Jurkat, Clone E6-1 (cell line): ENCODE measurements at places on chromosomes 1 and 21.

DNA sequence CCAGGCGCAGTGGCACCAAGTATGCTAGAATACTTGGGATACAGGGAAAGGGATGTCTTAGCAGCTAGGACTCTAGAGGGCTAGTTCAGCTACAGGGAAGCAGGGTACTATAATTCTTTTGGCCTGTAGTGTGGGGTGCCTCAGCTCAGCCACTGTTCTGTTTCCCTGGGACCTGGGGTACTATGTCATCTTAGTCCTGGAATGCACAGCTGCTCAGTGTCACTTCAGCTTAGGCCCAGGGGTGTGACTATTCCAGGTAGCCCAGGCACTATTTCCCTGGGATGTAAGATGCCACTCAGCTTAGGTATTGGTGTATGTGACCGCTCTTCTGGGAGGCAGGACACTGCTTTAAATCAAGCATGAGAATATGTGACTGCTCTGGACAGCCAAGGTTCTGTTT is 34.1 kb downstream of the RGSL1 start:
- no peak for DNase-seq

- no peak for DNase-seq
Observed at GRCh38 chr1:49293016-49293415, 516.3 kb upstream of the BEND5 start.

GRCh38 chr21:25980710-25981109 is 189.9 kb downstream of the APP start:
- DNase-seq: no peak

DNA sequence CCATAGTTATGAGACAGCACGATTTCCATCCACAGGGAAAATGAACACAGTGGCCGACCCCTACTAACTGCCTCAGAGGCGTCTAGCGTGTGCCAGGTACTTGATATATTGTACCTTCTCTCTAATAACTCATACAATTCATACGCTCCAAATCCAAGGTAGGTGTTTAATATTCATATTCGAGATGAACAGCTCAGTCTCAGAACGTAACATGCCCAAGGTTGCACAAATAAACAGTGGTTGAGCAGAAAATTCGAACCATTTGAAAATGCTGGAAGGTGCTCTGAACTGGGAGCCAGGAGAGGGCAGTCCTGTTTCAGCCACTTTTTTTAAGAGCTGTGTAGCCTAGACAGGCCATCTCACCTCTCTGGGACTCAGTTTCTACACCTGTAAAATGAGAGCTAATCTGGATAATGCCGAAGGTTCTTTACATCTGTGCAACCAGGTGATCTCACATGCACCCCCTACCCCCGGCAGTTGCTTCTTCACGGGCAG is 7.9 kb downstream of the SLC45A3 start:
- DNase-seq: no peak

GRCh38 chr1:23524716-23525401 is 6.2 kb downstream of the E2F2 start:
- peak; percentile 86 for DNase-seq

DNA sequence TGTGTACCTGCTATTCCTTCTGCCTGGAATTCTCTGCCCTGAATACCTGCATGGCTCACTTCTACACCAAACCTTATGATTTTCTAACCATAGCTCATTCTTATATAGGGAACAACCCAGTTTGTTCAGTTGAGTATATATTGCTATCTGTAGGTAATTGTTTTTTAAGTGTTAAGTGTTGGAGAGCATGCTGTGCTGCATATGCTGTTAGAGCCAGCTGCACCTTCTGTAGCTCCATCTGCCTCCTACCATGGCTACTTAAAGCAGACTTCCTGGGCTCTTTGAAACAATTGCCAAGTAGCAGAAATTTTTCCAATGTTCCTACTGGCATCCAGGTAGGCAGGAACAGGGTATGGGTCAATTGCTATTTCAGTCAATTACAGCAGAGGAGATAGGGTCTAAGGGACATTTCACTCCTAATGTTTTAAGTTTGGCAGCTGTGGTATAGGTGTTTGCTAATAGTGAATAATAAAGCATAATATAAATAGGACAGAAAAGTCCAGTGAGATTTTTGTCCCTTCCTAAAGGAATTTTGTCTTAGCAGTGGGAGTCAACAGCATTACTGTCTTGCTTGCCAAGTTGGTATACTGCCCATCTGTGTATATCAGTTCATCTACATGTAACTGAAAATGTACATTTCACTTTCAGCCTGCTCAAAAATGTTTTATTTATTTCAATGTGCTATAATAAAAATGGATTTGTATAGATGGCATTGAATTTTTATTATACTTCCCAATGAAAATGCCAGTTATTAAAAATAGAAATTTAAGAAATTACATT is 34.0 kb upstream of the C1orf115 start:
- DNase-seq: no peak
